NCI-H1417 treated with DMSO at 0.1 percent for 48 hours (cell line): ENCODE measurements at places on chromosomes 6 and 20.

DNA sequence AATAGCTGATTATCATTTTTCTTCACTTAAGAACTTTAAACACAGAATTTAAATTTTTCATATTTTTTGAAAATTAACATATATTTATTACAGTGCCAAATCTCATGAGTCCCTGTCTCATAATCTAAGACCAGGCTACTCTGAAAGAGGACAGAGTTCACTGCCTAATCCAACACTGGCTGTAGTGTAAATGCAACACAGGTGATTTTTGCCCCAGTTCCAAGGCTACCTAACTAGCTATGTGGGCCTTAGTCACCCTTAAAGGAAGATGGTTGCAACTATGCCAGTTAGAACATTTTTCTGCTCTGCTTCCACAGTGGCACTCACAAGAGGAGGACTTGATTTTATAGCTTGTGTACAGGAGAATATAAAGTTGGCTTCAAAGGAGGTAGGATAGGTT is 4.9 kb downstream of the SLC25A27 start:
- no peak for DNase-seq

GRCh38 chr6:17703256-17703694 is 3.5 kb downstream of the NUP153 start:
- no peak for DNase-seq

- peak; percentile 94 for DNase-seq
Measured at GRCh38 chr20:31707994-31708735, 14.5 kb downstream of the BCL2L1 start.

GRCh38 chr6:161918628-161919205 is 644.9 kb upstream of the AGPAT4 start:
- peak; percentile 72 for DNase-seq

DNA sequence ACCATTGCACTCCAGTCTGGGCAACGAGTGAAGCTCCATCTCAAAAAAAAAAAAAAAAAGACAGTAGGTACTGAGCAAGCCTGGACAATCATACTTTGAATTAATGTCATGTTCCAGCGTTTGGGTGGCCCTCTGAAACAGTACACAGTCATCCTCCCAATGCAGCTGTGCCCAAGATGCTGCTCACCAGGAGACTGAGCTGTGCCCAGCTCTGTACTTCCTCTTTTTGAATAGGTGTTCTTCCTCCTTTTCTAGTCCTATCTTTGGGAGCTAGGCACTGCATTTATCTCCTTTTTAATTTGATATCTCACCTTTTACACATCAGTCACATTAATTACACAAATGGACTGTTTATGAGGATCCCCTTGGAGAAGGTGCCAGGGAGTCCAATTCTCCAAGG is 101.5 kb downstream of the RPP40 start:
- no peak for DNase-seq

GRCh38 chr20:50077818-50078601 is 34.9 kb downstream of the UBE2V1 start:
- DNase-seq, result no peak

GRCh38 chr6:151357758-151358436 is 33.5 kb downstream of the ZBTB2 start:
- DNase-seq, result no peak

DNA sequence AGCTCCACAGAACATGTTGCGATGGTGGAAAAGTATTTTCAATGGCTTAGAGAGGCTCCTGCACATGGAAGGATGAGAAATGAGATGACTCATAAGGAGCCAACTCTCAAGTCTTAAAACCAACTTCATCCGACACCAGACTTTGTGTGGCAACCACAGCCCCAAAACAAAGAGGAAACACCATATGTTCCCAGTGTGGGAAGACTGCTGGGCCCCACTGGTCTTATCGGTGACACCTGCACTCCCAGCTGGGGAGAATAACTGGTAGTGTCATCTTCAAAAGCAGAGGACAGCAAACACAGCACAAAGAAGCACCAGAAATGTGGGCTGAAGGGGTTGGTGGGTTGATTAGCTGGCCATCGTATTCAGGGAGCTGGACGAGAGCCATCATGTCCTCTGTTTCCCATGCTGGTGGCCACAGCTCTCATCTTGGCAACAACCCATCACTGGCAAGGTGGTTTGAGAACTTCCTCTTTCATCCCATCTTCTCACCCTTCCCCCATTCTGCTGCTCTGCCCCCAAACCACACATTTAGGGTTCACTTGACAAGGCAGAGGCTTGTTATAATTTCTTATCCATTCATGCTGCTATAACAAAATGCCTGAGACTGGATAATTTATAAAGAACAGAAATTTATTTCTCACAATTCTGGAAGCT is 46.0 kb upstream of the TASP1 start:
- DNase-seq, result no peak

GRCh38 chr6:123801067-123801466 is 2.6 kb upstream of the NKAIN2 start:
- no peak for DNase-seq

- no peak for DNase-seq
Measured at GRCh38 chr6:92339936-92340640, 1079.3 kb downstream of the EPHA7 start.

DNA sequence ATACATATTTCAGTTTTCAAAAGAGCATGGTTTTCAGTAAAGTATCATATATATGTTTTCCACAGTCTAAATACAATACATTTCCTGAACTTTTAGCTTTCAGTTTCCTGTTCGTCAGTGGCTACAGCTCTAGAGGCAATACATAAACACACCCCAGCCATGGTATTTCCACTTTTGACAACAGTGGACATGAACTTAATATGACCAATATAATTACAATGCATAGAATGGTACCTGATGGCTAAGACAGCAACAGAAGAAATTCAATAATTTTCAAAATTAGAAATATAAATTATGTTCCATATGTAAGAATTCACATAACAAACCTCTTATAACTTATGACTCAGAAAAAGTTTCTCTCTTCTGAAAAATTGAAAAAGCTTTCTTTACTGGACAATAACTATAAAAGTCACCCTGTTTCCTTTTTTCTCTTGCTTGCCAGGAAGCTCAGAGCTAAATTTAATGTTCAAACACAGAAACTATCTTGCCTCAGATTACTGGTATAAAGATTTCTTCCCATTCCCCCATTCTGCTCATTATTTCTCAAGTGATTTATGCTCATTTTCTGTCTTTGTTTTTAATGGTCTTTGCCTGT is 19.2 kb downstream of the FKBP5 start:
- no peak for DNase-seq

DNA sequence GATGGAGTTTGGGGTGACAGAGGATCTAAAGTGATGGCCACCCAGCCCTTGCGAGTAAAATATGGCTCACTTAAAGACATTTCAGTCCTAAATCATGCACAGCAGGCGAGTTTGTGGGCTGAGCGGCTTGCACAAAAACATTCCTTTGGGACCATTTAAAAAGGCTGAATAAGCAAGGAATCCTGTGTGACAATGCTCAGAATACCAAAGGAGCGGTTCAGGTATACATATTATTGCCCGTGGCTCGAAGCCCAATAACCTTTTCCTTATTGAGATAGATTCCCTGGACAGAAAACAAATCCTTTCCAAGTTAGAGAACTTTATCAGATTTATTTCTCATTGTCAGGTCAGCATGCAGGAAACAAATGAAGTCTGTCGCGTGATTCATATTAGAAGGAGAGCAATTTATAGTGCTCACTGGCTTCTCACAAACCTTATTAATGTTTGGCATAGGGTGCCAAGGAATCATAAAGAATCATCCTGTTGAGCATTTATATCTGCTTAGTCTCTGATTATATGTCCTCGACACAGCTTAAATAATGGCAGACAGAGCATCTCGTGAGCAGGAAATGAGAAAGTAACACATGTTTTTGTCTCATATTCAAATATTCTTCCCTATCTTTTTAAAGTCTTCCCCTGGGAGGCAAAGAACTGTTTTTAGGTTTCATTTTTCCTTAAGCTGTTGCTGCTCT is 121.3 kb downstream of the TRMT11 start:
- no peak for DNase-seq

DNA sequence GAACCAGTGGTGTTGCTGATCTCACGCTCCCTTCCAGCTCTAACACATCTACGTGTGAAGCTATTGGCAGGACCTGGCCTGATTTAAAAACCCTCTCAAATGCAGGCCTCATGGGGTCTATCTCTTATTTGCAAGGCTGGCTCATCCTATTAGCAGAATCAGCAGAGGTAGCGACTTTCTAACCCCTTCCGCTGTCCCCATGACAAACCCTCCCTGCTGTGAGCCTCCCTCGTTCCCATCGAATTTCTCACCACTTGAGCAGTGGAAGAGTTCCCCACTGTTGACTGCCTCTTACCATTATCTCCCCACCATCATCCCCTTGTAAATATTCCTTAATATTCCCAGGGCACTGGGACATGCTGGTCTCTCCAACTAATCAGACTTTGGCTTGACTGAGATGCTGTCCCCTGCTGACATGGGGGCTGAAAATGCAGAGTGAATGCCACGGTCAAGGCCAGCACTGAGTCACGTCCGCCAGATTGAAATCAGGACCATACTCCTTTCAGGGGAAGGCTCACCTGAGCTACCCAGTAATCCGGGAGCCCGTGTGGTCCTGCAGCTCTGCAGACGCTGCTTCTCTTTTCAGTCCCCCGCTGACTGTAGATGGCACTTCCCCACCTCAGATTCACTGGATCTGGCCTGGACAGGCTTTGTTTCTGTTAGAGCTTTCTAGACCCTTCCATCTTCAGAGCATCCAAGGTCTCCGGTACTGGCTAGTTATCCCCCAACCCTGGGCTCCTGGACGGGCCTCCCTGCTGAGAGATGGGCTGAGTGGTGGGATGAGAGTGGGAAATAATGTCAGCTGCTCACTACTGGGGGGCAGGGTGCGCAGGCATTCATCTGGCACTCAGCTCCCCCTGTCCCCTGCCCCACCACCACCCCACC is 23.1 kb downstream of the AAR2 start:
- no peak for DNase-seq

DNA sequence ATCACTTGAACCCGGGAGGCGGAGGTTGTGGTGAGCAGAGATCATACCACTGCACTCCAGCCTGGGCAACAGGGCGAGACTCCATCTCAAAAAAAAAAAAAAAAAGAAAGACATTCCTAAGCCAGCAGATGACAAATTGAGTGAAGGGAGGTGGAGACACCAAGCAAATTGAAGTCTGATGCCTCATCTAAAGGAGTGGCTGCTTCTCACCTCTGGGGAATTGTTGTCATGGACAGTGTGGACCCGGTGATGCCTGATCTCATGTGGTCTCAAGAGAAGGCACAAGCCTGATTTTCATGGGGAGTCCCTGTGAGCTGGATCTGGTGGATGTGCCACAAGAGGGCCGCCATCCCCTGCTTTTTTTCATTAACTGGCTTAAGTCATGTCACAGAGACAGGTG is 272.0 kb downstream of the ZNF217 start:
- DNase-seq, result no peak

DNA sequence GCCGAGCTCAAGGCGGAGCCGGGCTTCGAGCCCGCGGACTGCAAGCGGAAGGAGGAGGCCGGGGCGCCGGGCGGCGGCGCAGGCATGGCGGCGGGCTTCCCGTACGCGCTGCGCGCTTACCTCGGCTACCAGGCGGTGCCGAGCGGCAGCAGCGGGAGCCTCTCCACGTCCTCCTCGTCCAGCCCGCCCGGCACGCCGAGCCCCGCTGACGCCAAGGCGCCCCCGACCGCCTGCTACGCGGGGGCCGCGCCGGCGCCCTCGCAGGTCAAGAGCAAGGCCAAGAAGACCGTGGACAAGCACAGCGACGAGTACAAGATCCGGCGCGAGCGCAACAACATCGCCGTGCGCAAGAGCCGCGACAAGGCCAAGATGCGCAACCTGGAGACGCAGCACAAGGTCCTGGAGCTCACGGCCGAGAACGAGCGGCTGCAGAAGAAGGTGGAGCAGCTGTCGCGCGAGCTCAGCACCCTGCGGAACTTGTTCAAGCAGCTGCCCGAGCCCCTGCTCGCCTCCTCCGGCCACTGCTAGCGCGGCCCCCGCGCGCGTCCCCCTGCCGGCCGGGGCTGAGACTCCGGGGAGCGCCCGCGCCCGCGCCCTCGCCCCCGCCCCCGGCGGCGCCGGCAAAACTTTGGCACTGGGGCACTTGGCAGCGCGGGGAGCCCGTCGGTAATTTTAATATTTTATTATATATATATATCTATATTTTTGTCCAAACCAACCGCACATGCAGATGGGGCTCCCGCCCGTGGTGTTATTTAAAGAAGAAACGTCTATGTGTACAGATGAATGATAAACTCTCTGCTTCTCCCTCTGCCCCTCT is 1.1 kb downstream of the CEBPB start:
- DNase-seq, result no peak

GRCh38 chr6:1606780-1607515 is 2.8 kb upstream of the FOXC1 start:
- no peak for DNase-seq

DNA sequence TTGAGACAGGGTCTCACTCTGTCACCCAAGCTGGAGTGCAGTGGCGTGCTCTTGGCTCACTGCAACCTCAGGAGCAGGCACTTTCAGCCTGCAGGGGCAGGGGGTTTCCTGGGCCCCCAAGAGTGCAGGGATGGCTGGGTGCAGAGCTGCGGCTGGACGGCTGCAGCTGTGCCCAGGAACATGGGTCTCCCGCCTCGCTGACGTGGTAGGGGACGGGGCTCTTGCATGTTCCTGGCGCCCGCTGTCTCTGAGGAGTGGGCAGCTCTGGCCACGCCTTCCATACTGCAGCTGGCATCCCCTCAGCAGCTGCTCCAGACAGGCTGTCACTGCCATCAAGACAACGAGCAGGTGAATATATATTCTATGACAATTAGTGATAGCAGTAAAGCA is 2.2 kb upstream of the DEK start:
- DNase-seq, result no peak

GRCh38 chr20:52793339-52793963 is 178.7 kb upstream of the TSHZ2 start:
- DNase-seq, result no peak

GRCh38 chr6:53432318-53433161 is 83.8 kb upstream of the ELOVL5 start:
- DNase-seq, result no peak

DNA sequence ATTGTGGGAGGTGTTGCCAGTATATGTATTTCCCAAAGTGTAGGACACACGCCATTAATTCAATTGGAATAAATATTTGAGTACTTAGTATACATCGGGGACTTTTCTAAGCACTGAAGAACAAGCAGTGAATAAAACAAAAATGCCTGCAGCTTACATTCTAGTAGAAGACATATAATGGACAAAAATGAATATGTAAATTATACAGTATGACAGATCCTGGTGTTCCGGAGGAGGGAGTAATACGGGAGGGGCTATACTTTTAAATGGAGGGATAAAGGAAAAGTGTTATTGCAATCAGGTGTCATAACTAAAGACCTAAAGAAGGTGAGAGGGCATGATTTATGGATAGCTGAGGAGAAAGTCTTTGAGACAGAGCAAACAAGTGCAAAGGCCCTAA is 15.1 kb downstream of the UBE2V1 start:
- DNase-seq, result no peak

DNA sequence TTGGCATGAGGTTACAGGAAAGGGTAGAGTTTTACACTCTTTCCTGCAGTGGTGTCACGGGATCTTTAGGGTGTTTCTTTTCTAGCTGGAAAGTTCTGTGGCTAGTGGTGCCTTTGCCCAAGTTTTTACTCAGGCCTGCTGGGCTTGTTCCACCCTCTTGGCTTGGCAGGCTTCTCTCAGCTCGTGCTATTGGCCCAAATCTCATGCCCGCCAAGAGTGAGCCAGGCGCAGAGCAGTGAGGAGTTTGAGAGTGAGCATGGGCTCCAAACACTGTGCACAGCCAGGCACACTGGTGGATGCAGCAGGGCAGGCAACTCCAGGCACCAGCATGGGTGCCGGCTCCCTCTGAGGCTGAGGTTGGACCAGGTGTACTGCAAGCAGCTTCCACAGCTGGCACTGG is 206.5 kb downstream of the SAMD5 start:
- no peak for DNase-seq
